Fibroblast of the aortic adventitia (primary cell): ENCODE measurements at places on chromosomes 11 and 22.

DNA sequence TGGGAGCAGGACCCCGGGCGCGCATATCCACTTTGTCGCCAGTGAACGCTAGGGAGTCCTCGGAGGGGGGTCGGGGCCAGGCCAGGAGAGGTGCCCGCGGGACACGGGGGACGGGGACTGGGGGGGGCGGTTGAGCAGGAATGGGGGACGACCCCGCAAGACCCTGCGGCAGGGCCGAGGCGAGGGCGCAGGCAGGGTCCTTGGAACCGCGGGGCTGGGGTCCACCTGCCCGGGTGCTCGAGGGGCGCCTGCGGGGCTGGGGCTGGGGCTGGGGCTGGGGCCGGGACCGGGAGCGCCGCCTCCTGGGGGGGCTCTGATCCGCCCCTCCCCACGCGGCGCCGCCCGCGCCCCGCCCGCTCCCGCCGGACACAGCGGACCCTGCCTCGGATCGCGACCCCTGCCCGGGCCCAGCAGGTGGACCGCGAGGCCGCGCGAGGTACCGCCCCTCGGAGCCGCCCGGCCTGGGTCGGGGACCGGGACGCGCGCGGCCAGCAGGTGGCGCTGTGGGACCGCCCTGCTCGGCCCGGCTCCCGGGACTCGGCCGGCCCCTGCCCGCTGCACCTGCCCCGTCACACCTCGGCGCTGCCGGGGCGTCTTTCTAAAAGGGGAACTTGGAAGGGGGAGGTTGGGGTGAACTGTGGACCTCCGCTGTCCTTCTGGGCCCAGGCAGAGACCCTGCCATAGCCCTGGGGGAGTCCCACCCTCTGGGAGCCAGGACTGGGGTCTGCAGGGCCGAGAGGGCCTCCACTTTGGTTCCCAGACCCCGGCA is 11.0 kb downstream of the CRELD2 start:
- peak; percentile 21 for DNase-seq

GRCh38 chr11:122439866-122440810 is 215.4 kb upstream of the UBASH3B start:
- peak; percentile 47 for DNase-seq

DNA sequence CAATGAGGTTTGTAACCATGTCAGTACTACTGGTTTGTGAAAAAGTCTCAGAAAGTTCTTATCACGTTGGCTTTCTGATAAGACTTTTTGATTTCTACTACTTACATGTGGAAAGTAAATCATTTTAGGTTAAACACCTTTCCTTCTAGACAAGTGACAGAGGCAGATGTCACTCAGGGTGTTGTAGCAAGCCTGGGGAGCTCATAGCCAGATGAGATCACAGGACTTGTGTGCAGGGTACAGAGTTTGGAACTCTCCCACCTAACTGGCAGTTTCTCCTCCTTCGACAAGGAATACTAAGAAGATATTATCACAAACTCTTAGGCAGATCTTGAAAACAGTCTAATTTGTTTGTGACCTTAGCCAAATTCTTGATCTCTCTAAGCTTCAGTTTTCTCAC is 49.4 kb upstream of the PICALM start:
- no peak for DNase-seq

DNA sequence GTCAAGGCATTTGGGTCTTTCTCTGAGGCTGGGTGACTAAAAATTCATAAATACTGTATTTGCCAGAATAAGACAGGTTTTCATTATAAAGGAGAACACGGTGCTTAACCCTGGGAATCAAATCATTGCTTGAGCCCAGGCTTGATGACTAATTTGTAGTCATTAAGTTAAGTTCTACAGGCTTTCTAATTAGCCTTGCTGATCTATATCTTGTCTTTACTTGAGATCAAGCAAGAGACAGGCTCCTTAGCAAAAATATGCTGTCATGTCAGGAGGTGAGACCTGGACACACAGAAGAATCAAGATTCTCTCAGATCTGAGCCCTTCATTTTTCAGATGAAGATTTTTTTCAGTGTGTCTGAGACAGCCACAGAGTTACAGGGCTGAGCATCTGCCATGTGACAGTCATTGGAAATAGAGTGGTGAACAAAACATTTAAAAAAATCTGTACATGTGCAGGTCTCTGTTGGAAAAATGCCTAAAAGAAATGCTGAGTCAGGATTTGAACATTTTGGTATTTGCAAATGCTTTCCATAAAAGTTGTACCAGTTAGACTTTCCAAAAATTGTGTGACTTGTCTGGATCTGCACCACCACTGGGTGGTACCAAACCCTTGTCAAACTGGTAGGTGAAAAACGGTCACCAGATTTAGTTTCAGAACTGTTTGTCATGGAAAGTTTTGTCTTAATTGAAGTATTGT is 14.6 kb downstream of the ACAT1 start:
- peak; percentile 51 for DNase-seq
